NCI-H2107 (cell line): ENCODE measurements at places on chromosomes 4 and X.

GRCh38 chr4:164383058-164383357 is 370.9 kb upstream of the SMIM31 start:
- DNase-seq, result no peak

DNA sequence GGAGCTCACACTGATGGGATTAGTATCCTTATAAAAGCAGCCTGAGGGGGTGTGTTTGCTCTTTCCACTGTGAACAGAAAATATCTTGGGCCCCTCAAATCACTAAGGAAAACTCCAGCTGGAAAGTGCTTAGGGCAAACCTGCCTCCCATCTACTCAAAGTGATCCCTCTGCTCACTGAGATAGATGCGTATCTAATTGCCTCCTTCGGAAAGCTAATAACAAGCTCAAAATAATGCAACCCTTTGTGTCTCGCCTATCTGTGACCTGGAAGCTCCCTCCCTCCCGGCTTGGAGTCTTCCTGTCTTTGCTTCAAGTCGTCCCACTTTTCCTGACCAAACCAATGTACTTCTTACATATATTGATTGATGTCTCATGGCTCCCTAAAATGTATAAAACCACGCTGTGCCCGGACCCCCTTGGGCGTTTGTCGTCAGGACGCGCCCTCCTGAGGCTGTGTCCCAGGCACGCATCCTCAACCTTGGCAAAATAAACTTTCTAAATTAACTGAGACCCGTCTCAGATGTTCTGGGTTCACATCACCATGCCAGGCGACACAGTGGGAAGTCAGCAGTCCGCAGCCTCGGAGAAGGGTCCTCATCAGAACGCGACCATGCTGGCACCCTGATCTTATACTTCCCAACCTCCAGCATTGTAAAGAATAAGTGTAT is 34.1 kb upstream of the SORCS2 start:
- no peak for DNase-seq

GRCh38 chr4:71255976-71256375 is 82.8 kb upstream of the SLC4A4 start:
- no peak for DNase-seq

- no peak for DNase-seq
Observed at GRCh38 chr4:73730867-73731266, 9.5 kb upstream of the CXCL8 start.

GRCh38 chrX:123779908-123780396 is 47.1 kb upstream of the THOC2 start:
- no peak for DNase-seq

DNA sequence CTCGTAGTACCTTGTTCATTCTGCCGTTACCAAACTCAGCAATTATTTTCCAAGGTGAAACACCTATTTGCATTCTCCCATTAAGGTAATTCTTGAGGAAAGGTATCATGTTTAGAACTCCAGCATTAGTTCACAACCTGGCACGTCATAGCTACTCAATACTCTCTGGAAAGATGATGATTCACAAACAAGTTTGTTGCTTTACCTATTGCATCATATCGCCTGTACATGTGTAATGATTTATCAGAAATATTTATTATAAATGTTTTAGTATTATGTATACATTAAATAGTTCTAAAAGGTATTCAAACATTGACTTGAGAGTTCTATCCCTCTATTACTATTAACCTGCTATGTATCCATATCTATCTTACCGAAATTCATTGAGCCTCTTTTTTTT is 658.3 kb upstream of the PITX2 start:
- DNase-seq, result no peak

DNA sequence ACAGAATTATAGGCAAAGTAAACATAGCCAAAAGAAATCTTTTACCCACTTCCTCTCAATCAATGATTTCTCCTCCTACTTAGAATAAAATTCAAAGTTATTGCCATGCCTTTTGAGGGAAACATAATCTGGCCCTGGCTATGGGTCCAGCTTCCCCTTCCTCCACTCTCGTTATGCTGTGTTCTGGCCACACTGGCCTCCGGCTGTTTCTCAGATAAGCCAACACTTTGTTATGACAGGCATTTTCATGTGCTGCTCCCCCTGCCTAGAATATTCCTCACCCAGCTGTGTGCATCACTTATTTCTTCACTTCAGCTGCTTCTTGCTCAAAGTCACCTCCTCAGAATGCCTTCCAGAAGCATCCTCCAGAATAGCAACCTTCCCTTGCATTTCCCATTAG is 386.6 kb upstream of the AADAT start:
- no peak for DNase-seq

- no peak for DNase-seq
Observed at GRCh38 chr4:6887591-6888371, 21.8 kb upstream of the TBC1D14 start.

DNA sequence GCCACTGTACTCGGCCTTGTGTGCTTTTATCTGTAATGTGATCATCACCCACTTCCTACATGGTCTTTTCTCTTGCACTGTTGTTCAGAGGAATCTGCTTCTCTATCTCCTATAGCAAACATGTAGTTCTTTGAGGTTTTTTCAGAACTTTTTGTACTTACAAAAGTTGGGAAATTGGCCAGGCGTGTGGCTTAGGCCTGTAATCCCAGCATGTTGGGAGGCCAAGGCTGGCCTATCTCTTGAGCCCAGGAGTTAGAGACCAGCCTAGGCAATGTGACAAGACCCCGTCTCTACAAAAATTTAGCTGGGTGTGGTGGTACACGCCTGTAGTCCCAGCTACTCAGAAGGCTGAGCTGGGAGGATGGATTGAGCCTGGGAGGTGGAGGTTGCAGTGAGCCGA is 30.4 kb downstream of the TAF1 start:
- DNase-seq, result no peak

DNA sequence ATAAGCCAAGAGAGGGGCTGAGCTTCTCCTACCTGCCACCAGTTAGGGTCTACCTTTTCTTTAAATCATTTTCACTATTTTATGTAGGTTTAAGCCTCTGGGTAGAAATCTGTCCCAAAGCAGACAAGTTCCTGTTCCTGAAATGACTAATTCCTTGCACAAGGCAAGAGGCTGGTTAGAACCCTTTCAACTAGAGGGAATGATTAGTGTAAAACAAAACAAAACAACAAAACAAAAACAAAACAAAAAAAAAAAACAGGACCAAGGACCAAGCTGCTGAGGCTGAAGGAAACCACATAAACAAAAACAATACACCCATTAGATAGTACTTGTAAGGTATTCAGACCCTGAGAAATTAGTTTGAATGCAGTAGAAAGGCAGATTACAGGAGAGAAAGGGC is 62.7 kb downstream of the MAML3 start:
- DNase-seq, result no peak

DNA sequence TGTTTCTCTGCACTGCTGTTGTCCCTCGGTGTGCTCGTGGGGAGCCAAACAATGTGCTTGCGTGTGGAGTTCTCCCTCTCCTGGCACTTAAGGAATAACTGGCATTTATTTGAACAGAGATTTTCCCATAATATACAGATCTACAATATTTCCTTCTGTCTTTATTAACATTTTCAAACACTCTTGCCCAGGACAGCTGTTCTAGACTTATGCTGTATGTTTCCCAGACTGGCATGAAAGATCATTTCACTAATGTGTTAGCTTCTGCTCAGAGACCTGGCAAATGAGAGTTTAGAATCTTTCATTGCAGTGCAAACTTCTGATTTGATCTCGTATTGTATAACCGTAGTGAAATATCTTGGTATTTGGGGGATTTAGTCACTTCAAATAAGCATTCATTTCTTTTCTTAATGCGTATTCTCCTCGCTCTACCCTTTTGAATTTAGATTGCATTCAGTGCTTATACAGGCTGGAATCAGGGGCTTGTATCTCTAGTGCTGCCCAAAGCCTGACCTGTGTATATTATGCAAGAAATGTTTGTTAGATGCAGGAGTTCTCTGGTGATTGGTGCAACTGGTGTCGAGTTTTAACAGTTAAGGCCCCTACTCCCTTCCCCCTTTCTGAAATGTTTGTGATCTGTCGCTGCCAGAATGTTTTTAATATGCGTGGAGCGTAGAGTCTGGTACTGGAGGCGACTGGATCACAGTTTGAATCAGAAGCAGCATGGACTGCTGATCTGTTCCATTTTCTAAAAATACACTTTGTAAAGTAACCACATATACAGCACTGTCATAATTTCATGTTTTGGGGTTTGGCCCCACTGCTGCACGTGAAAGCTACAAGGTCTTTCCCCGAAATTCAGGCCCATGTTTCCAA is 326.3 kb downstream of the ARHGAP10 start:
- DNase-seq, result no peak

DNA sequence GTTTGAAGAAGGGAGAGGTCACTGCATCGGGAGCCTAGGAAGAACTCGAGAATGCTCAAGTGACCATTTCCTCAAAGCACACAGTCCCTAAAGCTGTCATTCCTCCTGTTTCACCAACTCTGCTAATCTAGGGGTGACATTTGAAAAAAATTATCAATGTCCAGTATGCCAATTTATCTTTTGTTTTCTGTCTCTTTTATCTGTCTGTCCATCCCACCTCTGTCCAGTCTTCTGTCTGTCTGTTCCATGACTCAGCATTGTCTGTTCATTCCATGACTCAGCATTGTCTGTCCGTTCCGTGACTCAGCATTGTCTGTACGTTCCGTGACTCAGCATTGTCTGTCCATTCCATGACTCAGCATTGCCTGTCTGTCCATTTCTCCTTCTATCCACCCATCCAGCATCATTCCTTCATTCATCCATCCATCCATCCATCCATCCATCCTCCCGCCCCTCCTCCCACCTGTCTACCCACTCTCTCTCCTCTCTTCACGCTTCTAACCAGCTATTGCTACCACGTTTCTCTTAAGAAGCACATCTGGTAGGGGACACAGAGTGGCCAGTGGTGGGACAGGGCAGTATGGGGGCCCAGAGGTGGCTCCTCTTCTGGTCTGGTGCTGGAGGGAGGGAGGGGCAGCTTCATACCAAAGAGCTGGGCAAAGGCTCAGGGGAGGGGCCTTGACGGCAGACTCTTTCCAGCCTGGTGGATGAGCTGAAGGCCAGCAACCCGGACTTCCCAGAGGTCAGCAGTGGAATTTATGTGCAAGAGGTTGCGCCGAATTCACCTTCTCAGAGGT is 34.1 kb downstream of the HTRA3 start:
- no peak for DNase-seq

- DNase-seq, result no peak
Observed at GRCh38 chr4:1570291-1571164, 113.6 kb downstream of the FAM53A start.

DNA sequence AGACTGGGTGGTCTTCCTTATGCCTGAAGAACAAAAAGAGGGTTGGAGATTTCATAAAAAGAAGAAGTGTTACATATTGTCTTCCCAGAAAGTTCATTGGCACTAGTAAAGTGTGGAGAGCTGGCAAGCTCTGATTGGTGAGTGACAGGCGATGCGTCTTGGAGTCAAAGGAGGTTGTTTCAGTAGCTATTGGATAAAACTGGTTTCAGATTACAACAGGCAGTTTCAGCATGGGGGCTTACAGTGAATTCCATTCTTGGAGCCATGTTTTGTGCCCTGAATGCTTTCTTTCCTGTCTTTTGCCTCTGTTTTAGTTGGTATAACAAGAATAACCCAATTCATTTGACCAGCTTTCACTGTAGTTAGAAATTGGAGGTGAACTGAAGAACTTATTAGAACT is 750.5 kb downstream of the ADGRL3 start:
- no peak for DNase-seq
